ENCODE measurements at places on chromosomes 7 and 10. TPM values are rescaled to one million over a fixed set of nuclear protein-coding genes. Genes with fewer than 3 reads are reported as not detected.

Gene TMEM213
- total RNA-seq, result not detected

Gene ACSM6
- not detected for total RNA-seq

Gene COL26A1
- not detected for total RNA-seq

Gene ERVW-1
- total RNA-seq, result not detected

Gene GJC3
- total RNA-seq, result 0.24 TPM

Gene CALHM3
- total RNA-seq, result not detected

Gene TUBB8
- total RNA-seq, result not detected

Gene LLCFC1
- total RNA-seq, result not detected

Gene GPR85
- total RNA-seq, result 0.48 TPM

Gene SPDYE9
- total RNA-seq, result not detected

Gene KLLN
- 0.64 TPM for total RNA-seq

Gene VPS37D
- 2.6 TPM for total RNA-seq

Gene ADAMTS14
- not detected for total RNA-seq

Gene NEBL
- 9.2 TPM for total RNA-seq

Gene FZD8
- 9.6 TPM for total RNA-seq

Gene PRKAG2
- total RNA-seq, result 18.3 TPM
